ENCODE measurements at places on chromosomes 3 and 15.

DNA sequence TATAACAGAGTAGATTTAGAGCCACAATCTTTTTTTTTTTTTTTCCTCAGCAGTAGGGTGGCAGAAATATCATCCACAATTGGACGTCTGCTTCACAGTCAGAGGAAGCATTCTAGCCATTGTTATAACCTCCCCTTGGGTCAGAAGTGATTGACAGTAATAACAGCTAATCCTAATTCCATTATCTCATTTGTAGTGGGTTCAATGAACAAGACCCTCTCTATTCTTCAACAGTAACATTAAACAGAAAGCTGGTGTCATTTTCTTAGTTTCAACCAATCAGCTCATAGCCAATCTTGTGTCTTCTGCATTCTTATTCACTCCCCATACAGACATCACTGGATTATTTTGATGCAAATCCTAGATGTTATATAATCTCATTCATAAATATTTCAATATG lies 44.6 kb downstream of the QTRT2 start:
- no peak for DNase-seq

- no peak for DNase-seq
Observed at GRCh38 chr15:53869044-53869805, 109.0 kb upstream of the UNC13C start.

- DNase-seq = no peak
Observed at GRCh38 chr3:26687466-26687865, 64.9 kb downstream of the LRRC3B start.

- DNase-seq = no peak
Observed at GRCh38 chr15:79025201-79025600, 65.4 kb downstream of the RASGRF1 start.

DNA sequence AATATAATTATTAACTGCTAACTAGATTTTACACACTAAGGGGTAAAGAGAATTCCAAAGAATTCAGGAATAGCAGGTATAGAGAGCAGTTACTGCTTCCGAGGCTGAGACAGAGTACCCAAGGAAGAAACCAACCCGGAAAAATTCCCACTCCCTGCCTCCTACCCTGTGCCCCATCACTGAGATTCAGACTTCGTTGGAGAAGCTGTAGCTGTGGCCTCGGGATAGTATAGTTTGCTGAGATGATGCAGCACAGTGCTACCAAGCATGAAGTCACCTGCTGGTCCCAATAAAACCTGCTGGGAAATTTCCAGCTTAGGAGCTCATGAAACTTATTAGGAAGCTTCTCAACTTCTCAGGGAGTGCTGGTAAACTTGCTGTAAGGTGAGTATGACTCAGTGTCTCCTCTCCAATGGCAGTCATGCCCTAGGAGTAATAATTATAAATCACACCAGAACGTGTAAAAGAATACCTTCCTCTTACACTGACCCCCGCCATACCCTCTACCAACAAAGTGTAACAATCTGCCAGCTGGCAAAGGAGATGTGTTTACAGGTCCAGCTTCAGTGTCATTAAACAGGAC lies 215.2 kb upstream of the ROBO2 start:
- DNase-seq = no peak

- DNase-seq = no peak
Observed at GRCh38 chr3:150996731-150997130, 24.2 kb upstream of the CLRN1 start.
